ENCODE measurements at places on chromosomes 16 and 17.

- DNase-seq: no peak
These were observed 565 bp downstream of the WDR45B start for GRCh38 chr17:82647593-82648164.

- no peak for DNase-seq
These were observed at the start of gene CD300C for GRCh38 chr17:74545843-74546230. Gene CD300C (minus strand): TSS chr17:74546115. CDS start chr17:74545782, 333 bp downstream.

DNA sequence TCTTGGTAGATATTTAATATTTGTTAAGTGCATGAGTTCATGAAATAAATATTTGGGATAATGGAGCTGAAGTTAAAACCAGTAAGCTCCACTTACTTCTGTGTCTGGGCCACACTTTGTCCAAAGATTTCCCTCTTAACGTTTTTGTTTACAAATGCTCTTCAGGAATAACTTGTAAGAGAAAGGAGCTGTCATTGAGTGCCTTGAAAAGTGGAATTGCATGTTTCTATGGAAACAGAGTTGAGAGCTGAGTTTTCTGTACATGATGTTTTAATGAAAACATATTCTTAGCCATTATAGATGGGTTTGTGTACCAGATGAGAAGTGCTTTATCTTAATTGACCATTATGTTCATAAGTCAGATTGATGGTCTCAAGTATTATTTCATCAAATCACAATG lies 1045.4 kb upstream of the EEF2KMT start:
- DNase-seq: no peak

GRCh38 chr17:41464682-41465081 lies 2.5 kb downstream of the KRT32 start:
- DNase-seq: no peak

GRCh38 chr16:19926449-19927390 lies 42.1 kb upstream of the GPRC5B start:
- DNase-seq: no peak
